Iris pigment epithelial cell (primary cell): ENCODE measurements at places on chromosomes 7 and 10.

- DNase-seq: peak; percentile 50
These were observed 142.1 kb downstream of the STK31 start for GRCh38 chr7:23852135-23852534.

GRCh38 chr7:108846471-108846870 lies 276.8 kb downstream of the DNAJB9 start:
- DNase-seq: no peak

GRCh38 chr7:41656366-41656765 lies 46.5 kb downstream of the INHBA start:
- DNase-seq: peak; percentile 82

- DNase-seq: no peak
These were observed 20.1 kb upstream of the ATXN7L1 start for GRCh38 chr7:105896407-105896911.

DNA sequence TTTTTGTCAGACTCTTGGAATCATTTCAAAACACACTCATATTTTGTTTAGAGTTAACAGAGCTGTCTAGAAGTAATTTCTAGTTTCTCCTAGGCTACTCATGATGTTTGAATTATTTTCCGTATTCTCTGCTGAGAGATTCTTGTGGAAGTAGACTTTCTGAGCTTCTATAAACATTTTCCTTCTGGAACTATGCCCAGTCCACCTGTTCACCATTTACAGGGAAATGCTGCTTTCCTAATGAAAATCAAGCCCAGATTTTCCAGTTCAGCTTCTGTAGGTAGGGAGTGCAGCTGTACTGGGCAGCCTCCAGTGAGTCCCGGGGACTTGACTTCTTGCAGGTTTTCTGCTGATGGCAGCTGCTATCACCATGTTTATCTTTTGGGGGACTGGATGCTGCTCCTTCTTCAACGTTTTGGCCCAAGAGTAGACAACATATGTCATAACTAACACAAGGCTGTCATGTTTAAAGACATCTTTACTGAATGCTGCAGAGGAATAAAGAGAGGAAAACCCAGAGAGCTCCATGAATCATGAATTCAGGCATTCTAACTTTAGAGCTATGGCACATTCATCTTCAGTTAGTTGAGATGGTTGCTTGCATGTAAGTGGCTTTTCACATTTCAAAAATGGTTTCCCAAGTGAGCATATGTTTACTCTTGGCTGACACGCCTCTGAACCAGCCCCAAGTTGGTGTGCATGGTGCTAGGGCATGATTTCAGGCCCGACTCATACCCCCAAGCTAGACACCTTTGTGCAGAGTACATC lies 85.6 kb downstream of the SDK1 start:
- DNase-seq: no peak

DNA sequence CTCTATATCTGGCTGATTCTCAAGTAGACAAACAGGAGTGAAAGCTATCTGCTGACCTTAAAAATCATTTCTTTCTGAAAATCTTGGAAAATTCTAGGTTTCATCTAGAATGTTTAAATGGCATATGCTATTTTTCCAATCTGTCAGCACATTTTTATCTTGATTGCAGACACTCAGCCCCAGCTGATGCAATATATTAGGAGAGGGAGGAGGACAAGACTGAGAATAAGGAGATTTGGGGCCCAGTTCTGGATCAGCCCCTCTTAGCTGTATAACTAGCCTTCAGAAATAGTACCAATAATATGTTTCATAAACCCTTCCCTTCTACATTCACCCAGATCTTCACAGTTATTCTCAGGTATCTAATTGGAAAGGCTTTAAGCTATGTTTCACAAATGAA lies 131.2 kb downstream of the HDAC9 start:
- no peak for DNase-seq
